HT1080 (cell line): ENCODE measurements at places on chromosomes 3 and 15.

GRCh38 chr3:177837951-177838655 lies 640.8 kb upstream of the TBL1XR1 start:
- no peak for DNase-seq

GRCh38 chr3:160133757-160134156 lies 91.5 kb upstream of the C3orf80 start:
- peak; percentile 55 for DNase-seq

DNA sequence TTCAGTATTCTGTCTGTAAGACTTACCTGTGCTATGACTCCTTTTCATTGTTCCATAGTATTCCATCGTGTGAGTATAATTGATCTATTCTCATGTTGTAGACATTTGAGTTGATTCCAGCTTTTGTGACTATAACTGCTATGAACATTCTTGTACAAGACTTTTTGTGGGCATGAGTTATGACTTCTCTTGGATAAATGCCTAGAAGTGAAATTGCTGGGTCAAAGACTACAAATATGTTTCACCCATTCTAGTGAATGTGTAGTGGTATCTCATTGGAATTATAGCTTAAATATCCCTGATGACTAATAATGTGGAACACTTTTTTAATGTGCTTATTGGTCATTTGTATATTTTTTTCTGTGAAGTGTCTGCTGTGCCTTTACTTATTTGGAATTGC lies 27.6 kb upstream of the NPHP3 start:
- DNase-seq = no peak

DNA sequence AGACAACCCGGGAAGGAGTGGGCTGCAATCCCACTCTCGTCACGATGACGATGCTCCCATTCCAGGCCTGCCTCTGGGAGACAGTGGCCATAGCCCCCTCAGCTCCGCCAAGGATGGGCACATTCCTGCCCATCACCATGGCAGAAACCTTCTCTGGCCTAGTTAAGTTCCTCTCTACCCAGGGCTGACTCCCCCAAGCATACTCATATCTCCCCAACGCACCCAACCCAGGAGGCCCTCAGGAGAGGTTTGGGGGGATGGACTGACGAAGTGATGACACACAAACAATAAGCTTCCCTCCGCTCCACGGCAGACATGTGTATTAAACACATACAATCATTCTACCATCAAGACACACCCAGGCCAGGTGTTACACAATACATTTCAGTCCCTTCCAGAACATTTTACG lies 60.1 kb downstream of the VGLL4 start:
- DNase-seq = no peak

- DNase-seq = no peak
Measured at GRCh38 chr3:45185461-45185860, 39.3 kb upstream of the CDCP1 start.

DNA sequence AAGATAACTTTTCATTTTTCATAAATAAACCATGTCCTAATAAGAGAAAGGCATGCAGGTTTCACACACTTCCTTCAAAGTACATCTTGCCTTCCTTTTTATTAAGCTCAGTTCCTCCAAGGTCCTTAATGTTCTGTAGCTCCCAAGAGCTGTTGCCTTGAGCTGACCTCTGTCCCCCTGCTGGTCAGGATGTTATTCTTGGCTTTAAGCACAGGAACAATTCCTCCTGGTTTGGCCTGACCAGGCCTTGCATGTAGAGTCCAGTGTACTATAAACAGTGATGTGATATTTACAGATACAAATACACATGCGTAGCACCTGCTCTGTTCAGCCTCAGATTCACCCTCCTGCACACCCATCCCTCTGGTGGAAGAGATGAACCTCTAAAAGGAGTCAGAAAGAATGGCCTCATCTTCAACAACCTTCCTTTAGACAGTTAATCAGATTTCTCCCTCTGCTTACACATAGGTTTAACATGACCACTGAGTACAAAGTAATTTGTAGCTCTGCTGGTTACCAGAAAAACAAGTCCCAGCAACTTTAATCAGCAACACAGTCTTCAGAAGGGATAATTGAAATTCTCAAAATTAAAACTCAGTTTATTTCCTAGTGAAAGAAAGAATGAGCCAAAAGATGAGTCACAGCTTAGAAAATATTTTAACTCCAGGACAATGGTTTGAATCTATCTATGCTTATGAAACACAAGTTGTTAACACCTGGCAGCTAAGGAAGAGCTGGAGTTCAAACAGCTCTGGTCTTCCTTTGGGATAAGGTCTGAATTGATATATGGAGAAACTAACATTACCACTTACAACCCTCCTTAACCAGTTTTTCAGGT lies 46.5 kb downstream of the PTPN9 start:
- DNase-seq = peak; percentile 46

GRCh38 chr3:118808723-118809122 lies 225.9 kb downstream of the IGSF11 start:
- no peak for DNase-seq

GRCh38 chr15:67106764-67107013 lies 41.3 kb downstream of the SMAD3 start:
- no peak for DNase-seq

GRCh38 chr3:49248840-49249227 lies 28.2 kb downstream of the C3orf62 start:
- DNase-seq = no peak

DNA sequence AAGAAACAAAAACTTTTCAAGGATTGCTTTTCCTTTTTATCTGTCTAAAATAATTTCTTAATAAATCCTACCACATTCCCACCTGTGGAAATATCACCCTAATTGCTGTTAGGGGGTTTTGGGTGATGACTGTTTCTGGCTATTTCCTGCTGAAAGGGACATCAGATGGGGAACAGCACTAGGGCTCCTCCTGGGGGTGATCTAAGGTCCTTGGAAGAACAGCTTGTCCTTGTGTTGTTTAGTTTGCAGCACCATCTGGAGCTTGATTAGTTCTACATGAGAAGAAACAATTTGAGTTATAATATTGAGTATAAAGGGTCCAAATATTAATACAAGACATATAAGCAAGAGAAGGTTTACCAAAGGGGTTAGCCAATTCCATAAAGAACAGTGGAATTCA lies 18.7 kb downstream of the OR5H15 start:
- DNase-seq = peak; percentile 3
